ENCODE measurements at places on chromosomes 2 and 18.

- no peak for DNase-seq
These were observed 563 bp upstream of the GMCL1 start for GRCh38 chr2:69828938-69829255.

GRCh38 chr18:35689728-35690127, 108.2 kb downstream of the GALNT1 start:
- no peak for DNase-seq

- DNase-seq = no peak
These were observed 21.4 kb downstream of the ALMS1 start for GRCh38 chr2:73406996-73407395.

DNA sequence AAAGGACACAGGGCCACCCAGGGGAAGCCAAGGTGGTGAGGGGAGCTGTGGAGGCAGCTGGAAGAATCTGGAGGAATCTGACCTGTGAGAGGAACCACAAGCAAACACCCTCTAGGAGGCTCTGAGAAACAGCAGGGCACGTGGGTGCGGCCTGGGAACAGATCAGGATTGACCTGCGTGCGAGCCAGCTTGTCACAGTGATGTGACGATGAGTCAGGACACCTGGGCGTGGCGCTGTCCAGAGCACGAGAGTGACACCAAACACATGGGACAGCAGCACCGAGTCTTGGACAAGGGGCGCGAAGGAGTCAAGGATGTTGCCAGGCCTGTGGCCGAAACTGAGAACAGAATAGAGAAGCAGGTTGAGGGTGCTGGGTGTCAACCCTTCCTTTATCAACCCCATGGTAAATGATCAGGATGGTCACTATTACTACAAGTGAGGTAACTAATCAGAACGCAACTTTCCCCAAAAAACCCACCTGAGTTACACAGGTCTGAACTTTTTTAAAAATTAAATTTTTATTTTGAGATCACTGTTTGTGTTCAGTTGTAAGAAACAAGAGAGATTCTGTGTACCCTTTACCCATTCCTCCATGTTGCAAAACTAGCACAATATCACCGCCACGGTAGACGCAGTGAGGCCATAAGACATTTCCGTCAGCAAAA, 637 bp upstream of the SFT2D3 start:
- DNase-seq = no peak

DNA sequence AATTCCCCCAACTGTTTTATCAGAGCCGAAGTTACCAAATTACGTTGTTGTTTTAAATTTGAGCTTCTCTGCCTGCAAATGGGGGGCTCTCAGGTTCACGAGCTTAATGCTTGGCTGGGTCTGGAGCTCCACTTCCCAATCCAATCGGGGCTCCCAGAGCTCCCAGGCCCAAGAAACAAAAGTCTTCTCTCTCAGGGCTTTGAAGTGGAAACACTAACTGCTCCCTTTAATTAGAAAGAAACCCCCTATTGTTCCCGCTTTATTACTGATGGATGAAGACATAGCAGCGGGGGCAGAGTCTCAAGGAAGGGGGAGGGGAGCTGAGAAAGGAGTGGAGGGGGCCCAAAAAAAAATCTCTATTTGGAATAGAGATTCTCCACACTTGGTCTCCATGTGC, 15.6 kb upstream of the PKDCC start:
- DNase-seq = no peak

- no peak for DNase-seq
These were observed 17.8 kb upstream of the TCF4 start for GRCh38 chr18:55605733-55606338.

DNA sequence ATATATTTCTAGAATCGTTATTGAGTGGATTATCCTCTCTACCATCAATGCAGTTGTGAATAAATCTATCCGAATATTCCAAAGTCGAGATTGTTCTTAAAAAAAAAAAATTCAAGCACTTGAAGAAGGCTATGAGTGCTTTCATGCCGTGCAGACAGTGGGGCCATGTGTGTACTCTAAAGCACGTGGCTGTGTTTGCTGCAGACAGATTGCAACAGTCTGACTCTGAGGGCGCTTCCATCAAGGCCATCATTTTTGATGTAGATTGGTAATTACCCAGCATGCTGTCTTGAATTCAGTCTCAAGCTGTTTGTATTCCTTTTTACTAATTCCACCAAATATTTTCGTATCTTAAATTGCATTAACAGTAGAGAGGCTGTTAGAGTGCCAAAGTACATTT, 325.9 kb upstream of the LINC00305 start:
- no peak for DNase-seq

DNA sequence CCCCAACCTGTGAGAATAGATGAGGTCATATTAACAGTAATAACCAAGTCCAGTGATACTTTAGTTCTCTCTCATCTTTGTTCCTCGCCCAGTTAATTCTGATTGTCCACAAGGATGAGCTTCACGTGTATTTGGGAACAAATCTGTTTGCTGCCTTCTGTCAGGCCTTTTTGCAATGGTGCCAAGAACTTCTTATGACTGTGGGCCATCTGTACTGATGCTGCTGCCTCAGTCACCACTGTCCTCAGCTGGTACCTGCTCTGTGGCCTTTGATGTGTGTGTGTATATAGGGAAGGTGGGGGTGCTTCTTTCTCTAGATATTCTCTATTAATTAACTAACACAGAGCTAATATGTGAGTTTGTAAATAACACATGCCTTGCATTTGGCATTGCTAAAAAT, 392.9 kb downstream of the TGIF1 start:
- DNase-seq = no peak

- no peak for DNase-seq
These were observed 42.7 kb downstream of the COLEC12 start for GRCh38 chr18:457521-458412.

DNA sequence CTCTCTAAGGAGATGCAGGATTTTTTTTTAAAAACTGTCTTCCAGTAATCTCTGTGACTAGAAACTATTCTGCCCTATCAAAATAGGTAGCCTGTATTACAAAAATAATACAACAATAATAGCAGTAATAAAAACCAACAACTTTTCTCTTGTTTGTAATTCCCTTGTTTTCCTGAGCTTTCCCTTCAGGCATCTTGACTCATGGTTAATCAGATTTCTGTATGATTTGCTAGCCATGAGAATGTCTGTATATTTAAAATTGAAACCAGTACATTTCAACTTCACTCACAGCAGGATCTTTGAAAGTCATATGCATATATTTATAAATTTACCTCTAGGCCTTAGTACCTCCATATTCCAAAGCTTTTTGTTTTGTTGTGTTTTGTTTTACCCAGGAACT, 38.2 kb downstream of the SLC4A10 start:
- DNase-seq = no peak

DNA sequence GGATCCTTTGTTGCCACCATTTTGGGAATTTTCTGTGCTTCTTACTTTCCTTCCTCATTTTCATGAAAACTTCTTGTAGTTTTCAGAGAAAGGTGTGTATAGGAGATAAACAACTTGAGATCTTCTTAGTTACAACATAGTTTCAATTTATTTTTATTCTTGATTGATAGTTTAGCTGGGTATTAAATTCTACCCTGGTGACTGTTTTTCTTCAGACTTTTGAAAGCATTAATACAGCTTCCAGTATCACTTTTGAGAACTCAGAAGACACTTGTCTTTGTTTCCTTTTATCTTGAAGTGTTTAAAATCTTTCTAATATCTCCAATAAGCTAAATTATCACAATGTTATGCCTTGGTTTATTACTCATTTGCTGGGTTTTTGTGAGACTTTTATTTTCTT, 167.5 kb upstream of the DPP10 start:
- no peak for DNase-seq

GRCh38 chr2:130252880-130253645, 54.8 kb upstream of the TUBA3E start:
- DNase-seq = no peak

DNA sequence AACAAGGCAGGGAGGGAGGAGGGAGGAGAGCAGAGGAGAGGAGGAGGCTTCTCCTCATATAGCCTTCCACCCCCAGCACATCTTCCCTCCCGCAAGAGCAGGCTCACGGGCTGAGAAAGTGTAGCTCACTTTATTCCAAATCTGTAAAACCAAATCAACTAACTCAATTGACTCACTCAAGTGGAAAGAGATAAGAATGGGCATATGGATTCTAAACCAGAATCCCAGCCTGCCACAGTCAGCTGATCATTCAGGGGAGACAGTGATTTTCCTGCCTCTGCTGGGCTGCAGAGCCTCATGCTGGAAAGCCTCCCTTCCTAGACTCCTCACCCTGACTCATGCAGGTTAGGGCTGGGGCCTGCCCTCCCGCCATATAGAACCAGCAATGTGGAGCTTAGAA, 4.2 kb upstream of the TWSG1 start:
- no peak for DNase-seq

GRCh38 chr2:143440411-143441012, 311.3 kb downstream of the ARHGAP15 start:
- no peak for DNase-seq

DNA sequence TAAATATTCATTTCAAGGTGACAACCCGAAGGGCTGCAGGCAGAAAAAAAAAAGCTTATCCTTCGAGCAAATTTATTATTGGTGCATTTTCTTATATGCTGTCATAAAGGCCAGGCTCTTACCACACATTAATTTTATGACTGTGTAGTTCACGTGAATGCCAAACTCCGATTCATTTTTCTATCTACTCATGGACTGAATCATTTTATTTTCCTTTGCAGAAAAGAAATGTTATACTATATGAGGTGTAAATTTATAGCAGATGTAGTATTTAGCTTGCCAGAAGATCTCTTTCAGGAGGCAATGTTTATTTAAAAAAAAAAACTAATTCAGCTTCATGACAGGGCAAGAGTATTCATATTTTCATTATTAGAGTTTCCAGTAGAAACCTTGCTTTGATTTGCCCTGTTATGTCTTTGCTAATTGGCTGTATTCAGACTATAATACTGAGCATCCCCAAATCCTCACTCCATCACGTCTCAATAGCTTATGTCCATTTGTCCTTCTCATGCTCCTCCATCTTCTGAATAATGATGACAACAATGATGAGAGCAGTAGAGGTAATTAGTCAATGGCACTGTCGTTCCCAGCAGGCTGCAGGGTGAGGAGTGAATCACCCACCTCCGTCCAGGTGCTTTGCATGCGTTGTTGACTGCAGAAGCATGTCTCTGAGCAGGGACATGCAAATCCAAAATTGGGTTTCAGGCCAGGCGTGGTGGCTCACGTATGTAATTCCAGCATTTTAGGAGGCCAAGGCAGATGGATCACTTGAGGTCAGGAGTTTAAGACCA, 101.1 kb upstream of the RAB12 start:
- DNase-seq = no peak

DNA sequence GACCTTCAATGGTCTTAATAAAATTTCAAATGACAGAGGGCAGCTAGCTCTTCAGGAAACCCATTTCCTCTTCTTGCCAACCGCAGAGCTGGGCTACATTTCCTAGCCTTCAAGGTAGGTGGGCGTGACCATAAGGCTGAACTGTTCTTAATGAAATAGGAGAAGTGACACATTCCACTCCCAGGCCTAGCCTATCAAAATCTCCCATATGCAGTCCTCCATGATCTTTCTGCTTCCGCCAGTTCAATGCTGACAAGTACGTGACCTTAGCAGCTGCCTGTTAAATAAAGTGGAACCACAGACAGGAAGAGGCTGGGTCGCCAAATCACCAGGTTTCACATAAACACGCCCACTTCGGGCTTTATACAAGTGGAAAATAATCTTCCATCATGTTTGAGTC, 13.2 kb downstream of the SERPINE2 start:
- peak; percentile 71 for DNase-seq

- no peak for DNase-seq
These were observed 83.4 kb upstream of the MAPRE2 start for GRCh38 chr18:34957864-34958259.

DNA sequence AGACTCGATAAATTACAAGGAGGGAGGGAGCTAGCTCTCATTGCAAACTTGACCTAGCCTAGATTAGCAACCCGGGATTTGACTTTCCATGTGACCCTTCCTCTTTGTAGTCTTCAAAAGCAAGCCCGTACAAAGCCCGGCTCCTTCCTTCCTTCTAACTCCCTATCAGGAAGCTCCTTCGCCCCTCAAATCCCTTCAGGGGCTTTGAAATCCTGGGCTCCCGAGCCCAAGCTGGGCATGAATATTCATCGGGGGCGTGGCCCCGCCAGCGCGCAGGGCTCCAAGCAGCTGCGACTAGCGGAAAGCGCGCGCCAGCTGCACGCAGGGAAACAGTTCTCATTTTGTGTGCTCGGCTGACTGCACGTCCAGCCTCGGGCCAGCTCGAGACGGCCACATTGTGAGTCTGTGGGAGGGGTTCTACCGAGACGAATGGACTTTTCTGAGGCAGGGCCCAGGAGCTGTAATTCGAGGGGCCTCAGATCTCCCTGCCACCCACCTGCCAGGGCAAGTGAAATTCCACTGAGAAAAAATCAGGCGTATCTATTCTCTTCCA, 84.0 kb upstream of the PELI1 start:
- DNase-seq = peak; percentile 83

DNA sequence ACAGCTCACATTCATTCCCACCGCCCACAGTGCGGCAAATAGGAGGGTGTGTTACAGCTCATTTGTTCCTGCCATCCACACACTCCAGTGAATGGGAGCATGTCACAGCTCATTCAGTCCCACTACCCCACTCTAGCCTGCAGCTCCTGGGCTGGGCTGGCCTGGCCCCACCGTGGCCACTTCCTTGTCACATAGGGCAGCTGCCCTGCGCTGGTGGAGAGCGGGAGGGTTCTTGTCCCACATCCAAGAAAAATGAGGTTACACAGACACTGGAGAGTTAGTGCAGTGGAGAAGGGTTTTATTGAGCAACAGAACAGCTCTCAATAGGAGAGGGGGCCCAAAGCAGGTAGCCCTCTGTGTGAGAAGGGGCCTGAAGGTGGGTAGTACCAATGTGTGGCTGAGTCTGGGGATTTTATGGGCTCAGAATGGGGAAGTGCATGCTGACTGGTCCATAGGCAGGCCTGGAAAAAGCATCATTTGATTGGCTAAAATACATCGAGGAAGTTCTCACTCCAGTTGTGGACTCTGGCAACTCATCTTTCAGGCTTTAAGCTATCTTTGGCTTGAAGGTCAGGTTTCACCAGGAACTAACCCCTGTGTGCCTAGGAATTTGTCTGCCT, 249.7 kb downstream of the ETAA1 start:
- no peak for DNase-seq

DNA sequence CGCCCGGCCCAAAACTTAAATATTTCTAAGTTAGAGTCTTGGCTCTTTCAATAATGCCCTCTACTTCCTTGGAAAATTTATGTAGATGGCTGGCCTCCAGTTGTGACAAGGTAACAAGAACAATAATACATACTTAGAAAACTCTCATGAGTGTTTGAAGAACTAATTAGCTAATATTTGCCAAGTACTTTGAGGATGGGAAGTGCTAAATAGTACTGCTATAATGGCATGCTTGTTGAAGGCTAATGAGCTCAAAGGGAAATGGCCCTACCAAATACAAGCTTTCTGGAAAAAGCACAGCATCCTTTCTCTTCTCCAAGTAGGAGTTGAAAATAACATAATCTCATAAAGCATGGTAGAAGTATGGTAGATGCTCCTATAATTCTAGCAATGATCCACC, 1022.2 kb upstream of the PIK3C3 start:
- DNase-seq = no peak

DNA sequence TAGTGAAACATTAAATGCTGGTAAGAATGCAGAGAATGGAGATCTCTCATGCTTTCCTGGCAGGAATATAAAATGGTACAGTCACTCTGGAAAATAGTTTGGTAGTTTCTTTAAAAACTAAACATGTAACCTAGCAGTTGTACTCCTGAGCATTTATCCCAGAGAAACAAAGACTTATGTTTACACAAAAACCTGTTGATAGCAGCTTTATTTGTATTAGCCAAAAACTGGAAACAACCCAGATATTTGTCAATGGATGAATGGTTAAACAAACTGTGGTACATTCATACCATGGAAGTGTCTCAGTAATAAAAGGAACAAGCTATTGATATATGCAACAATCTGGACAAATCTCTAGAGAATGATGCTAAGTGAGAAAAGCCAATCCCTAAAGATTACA, 81.7 kb upstream of the CTAGE1 start:
- no peak for DNase-seq

Measured in activated CD8-positive, alpha-beta memory T cell treated with anti-CD3 and anti-CD28 coated beads for 24 hours (primary cell).